Urothelium cell line (cell line): ENCODE measurements at places on chromosomes 16 and 17.
A peak's percentile ranks its signal among the peaks of the same experiment; 100 is the strongest.

GRCh38 chr16:19812986-19813385 lies 71.7 kb downstream of the GPRC5B start:
- DNase-seq: no peak

DNA sequence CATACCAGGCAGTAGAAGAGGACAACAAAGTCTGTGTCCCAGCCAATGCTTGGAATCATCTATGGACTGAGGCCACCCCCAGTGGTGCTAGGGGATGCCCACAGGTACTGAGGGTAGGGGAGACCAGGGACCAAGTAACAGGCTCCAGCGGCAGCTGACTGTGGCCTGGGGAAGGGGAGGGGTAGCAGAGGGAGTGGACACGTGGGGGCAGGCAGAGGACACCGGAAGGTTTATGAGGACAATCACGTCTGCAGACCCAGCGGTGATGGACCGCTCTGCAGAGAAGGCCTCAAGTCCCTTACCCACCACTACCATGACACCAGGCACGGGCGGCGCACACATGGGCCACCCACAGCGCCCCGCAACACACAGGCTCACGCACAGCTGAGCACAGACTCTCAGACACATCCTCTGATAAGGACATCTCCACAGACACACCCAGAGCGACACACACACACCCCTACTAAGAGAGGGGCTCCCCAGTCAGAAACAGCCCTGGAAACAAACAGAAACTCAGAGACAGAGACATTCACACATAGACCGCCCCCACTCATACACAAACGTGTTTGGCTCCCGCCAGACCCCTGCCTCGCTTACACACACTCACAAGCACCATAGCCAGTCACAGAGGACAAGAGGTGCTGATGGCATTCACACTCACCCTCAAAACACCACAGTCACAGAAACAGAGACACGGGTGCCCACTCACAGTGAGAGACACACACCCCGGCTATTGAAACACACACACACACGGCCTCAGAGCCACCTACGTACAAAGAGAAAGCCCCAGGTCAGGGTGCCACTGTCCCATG lies 35.8 kb downstream of the SRCIN1 start:
- DNase-seq: no peak

- peak; percentile 62 for DNase-seq
Observed at GRCh38 chr16:69187446-69188235, 677 bp downstream of the SNTB2 start.

DNA sequence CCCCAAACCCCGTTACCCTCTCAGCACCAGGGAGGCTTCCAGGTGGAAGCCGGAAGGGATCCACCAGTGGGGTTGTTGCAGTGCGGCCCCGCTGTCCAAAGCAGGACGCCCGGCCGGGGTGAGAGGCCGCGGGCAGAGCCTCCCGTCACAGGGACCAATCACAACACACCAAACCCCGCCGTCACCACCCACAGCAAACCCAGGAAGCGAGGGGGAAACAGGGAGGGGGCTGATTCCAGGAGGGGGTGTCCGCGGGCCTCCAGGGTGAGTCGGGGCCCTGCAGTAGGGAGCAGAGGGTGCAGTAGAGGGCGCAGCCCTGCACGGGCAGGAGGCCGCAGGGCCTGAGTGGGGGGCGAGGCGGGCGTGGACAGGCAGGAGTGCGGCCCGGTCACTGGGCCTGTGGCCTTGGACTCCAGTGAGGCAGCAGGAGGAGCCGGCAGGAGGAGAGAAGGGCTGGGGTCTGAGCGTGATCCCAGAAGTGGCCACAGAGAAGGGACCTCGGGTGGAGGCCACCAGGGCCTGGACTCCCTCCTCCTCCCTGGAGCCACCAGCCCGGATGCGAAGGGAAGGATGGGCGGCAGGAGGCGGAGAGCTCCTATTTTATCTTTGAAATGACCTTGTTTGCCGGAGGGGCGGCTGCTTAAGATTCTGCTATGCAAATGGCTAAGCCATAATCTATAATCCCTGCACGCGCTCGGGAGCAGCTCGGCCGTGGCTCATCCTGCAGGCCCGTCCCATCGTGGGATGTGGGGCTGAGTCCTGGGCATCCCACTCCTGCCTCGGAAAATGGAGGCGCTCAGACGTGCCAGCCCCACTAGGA lies 41.5 kb downstream of the ZFPM1 start:
- no peak for DNase-seq

DNA sequence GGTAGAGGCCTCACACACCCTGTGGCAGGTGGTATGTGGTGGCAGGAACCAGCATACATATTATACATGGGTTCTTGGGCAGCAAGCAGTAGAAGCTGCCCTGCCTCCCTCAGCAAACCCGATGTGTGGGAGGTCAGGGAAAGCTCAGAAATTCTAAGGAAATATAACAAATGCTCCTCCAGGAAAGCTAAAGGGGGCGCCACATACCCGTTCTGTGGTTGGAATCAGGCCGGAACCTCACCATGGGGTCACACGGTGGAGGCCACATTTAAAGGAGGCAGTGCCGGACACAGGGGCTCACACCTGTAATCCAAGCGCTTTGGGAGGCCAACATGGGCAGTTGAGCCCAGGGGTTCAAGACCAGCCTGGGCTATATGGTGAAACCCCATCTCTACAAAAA lies 12.4 kb upstream of the KATNB1 start:
- DNase-seq: no peak

- no peak for DNase-seq
Observed at GRCh38 chr17:57544834-57545463, 200.2 kb downstream of the CCDC182 start.

GRCh38 chr16:55699616-55700015 lies 43.8 kb downstream of the SLC6A2 start:
- no peak for DNase-seq

- DNase-seq: no peak
Observed at GRCh38 chr17:81519284-81520020, 6.9 kb upstream of the ACTG1 start.

DNA sequence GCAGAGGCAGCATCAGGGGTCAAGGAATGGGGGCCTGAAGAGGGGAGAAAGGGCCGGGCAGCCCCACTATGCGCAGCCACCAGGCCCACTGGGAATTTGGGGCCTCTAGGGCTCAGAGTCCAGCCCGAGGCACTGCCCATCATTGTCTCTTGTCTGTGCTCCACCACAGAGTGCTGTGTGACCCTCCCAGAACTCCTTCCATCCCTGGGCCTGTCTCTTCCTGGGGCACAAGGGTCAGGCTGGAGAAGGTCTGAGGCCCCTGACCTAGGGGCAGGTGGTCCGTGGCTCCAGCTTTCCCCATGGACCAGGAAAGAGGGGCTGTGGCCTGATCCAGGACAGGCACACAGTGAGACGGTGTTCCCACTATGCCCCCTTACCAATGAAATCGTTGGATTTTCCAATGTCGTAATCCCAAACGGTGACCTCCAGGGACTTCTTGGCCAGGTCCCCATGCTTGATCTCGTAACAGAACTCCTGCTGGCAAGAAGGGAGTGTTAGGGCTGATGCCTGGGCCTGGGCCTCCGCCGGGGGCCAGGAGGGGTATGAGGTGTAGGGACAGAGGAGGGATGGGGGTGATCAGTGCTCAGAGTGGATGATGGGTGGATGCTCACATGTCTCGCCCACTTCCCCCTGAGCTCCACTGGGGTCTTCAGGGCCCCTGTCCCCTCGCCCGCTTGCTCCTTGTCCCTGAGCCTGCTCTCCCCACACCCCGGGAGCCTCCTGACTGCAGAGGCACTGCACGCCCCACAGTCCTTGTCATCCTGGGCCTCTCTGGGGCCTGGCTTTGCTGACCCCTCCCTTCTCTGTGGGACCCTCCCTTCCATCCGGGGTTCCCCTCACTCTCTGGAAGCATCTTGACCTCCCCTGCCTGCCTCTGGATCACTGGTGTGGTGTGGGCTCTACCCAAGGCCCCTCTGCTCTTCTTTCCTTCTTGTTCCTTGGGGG lies 10.7 kb downstream of the SCGB1C2 start:
- no peak for DNase-seq

DNA sequence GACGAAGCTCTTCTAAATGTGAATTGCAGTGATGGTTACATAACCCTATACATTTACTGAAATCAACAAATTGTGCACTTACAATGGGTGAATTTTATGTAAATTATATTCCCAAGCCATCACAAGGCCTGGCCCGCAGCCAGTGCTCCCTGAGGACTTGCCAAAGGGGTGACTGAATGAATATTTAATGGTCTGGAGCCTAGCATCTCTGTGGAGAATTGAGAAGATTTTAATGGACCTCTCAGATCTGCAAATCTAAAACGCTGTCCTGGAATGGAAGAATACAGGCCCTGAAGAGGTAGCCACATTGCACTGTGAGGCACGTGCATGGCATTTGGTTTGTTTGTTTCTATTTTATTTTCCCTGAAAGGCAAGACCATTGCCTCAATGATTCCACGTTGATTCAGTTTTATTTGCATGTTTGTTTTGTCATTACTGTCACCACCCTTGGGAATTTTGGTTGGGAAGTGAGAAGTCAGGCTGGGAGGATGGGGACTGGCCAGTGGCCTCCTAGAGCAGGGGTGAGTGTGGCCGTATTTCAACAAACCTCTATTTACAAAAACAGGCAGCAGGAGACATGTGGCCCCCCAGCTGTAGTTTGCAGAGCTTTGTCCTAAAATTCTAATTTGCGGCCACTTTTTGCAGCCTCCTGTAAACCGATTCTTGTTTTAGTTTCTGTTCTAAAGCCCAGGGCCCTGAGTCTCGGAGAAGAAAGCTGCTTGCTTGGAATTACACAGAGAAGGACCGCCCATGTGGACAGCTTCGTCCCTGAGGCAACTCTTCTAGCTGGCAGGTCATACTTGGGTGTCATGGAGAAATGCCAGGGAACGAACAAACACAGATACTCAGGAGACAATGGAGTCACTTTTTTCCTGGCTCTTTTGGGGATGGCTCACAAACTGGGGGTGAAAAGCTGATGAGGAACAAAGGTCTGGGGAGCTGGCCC lies 40.5 kb upstream of the GCSH start:
- DNase-seq: no peak

GRCh38 chr16:56748191-56748590 lies 18.3 kb downstream of the NUP93 start:
- no peak for DNase-seq

DNA sequence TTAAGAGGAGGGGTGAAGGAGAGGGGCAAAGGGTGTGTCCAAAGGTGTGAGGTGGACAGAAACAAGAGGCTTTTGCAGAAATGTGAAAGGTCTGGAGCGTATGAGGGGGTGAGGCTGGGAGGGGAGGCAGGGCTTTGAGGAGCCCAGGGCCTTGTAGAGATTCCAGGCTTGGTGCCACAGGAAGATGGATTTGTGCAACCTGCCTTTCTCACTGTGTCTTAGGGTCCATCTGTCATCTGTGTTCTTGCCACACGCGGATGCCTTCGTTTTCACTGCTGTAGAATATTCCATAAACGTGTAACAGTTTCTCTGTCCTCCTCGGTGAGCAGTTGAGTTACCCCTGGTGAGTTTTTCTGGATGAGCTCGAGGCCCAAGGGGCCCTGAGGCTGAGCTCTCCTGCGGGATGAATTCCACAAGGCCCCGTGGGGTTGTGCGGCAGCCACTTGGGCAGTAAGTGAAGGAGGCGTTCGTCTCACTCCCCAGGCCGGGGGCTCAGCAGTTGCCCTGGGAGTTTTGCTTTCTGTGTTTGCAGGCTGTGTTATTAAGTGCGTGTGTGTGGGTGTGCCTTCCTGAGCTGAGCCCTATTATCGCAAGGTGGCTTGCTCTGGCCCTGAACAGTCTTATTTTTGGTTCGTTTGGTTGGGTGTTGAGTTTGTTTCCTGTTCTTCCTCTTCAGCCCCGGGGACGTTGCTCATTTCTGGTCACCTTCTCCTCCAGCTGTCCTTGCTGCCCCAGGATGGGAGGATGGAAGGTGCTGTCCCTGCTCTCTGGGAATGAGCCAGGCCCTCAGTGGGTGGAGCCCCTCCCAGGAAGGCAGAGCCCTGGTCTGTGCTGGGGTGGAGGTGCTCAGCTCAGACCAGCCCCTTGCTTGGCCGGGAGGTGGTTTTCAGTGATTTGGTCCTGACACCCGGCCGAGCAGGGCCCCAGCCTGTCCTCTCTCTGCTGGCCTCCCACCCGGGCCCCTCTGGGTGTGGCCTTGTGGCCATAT lies 28.4 kb downstream of the BAIAP2 start:
- DNase-seq: no peak

GRCh38 chr16:70438585-70438968 lies 323 bp downstream of the ST3GAL2 start:
- DNase-seq: peak; percentile 37

DNA sequence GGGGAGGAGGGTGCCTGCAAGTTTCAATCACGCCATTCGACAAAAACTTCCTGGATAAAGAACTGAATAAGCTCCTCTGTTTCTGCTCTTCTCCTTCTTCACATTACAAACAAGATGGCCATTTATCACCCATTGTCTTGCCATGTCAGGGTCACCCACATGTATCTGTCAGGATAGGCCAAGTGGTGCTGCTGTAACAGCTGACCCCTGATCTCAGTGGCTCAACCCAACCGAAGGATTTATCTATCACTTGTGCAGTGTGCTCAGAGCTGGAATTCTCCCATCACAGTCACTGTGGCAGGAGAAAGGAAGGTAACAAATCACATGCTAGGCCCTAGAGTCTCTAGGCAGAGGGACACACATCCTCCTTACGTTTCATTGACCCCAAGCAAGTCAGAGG lies 210.0 kb upstream of the CDH5 start:
- DNase-seq: no peak

- DNase-seq: no peak
Observed at GRCh38 chr16:50442221-50442620, 73.4 kb upstream of the BRD7 start.

- no peak for DNase-seq
Observed at GRCh38 chr16:81649561-81650184, 129.4 kb upstream of the PLCG2 start.

- DNase-seq: no peak
Observed at GRCh38 chr16:9372934-9373890, 281.8 kb downstream of the HAPSTR1 start.

DNA sequence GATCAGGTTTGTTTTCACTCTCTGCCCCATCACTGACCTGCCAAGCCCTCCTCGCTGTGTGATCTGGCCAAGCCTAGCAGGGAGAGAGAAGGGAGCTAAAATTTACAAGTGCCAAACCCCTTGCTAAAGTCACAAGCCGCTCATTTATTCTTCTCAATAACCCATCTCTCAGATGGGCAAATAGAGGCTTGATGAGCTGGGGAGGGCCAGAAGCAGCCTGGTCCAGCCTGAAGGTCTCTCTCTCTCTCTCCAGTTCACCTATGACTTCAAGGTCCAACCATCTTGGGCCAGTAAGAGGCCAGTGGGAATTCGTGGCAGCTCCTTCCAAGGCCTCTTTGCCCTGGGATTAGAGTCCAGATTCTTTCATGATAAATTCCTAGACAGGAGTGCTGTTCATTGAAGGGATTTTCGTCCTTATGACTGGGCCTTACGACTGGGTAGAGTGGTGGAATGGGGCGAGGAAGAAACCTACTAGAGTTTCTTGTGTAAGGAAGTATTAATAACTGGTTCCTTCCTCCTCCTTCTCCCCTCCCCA lies 3.4 kb downstream of the CA7 start:
- no peak for DNase-seq

DNA sequence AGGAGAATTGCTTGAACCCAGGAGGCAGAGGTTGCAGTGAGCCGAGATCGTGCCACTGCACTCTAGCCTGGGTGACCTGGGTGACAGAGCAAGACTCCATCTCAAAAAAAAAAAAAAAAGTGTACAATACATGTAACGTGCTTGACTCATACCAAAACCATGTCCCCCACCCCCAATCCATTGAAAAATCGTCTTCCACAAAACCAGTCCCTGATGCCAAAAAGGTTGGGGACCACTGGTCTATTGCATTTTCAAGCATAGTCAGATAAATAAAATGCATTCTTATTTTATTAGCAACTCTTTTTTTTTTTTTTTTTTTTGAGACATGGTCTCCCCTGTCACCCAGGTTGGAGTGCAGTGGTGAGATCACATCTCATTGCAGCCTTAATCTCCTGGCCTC lies 52.1 kb downstream of the COPRS start:
- no peak for DNase-seq

- DNase-seq: peak; percentile 89
Observed at GRCh38 chr16:79372503-79373184, 227.9 kb downstream of the MAF start.

- DNase-seq: peak; percentile 51
Observed at GRCh38 chr16:785563-786535, 2.3 kb downstream of the RPUSD1 start.
